ENCODE measurements at places on chromosomes 6 and 20.

DNA sequence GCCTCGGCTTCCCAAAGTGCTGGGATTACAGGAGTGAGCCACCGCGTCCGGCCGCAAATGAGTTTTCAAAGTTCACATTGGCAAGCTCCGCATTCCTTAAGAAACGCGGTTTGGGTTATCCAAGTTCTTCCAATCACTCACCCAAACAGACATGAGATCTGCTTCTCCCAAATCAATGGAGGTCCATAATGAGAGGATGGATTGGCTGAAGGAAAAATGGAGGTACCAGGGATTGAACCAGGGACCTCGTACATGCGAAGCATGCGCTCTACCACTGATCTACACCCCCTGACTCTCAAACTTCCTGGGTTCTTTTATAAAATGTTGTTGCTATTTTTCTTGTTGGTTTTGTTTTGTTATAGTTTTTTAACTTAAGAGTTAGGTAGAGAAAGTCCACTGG, 170.0 kb downstream of the GPX5 start:
- DNase-seq, result no peak

GRCh38 chr6:113442040-113442439, 415.1 kb upstream of the MARCKS start:
- DNase-seq, result no peak

- DNase-seq, result no peak
Observed at GRCh38 chr6:25704001-25704400, 50.5 kb upstream of the SLC17A4 start.

DNA sequence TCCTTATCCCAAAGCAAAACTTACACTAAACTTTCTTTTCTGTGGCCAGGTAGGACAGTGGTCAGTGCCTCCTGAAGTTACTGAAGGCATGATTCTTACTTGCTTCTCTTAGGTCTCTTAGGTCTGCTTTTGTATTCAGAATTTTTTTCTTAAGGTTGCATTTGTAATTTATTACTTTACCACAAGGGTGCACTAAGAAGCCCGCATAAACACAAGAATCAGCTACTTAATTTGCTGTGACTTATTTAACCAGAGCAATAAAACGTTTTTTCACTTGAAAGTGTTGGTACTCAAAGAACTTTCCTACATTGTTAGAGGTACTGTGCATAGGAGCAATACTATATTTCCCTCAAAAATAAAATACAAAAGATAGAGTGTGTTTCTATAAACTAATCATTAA, 75.4 kb upstream of the LAMA2 start:
- DNase-seq, result no peak

DNA sequence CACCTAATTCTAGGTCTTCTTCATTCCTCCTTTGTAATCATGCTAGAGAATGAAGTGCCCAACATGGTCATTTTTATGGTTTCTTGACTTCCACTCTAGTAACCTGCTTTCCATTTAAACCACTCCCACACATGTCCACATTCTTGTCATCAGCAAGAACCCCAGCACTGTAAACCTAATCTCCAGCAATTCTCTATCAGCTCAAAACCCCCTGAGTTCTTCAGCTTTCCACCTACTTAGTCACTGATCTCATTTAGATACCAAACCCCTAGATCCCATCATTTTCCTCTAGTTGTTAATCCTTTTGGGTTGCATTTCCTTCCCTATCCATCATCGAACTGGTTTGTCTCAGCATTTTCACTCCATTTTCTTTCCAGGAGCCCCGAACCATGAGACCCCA, 49.7 kb downstream of the GOPC start:
- no peak for DNase-seq

- no peak for DNase-seq
Observed at GRCh38 chr20:63314015-63314471, 21.1 kb downstream of the COL20A1 start.

GRCh38 chr6:158892266-158892665, 73.1 kb upstream of the EZR start:
- no peak for DNase-seq

DNA sequence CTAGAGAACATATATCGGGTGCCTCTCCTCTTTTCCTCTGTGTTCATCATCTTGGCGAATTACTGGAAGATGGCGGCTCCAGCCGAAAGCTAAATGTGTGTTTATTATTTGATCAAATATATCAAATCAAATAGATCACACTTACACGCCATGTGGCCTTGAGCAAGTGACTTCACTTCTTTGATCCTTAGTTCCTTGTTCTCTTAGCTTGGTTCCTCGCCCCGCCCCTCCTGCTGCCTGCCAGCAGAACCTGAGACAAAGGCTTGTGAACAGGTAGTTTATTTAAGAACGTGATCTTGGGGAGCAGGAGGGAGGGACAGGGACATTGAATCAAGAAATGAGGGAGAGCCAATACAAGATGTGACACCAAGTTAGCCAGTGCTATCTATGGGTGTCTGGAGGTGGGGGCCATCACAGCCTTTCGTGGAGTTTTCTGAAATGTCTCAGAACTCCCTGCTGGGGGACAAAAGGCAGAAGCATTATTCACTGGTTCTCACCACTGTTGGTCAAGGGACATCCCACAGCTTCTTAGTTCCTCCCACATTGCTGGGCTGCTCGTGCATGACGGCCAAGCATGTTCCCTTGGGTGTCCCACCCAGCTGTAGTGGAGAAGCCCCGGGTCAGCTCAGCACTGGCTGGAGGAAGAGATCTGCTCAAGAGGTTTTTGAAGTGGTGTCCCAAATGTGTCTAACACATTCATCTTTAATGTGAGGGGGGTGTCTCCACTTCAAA, 44.9 kb upstream of the RNF24 start:
- DNase-seq, result peak; percentile 39

DNA sequence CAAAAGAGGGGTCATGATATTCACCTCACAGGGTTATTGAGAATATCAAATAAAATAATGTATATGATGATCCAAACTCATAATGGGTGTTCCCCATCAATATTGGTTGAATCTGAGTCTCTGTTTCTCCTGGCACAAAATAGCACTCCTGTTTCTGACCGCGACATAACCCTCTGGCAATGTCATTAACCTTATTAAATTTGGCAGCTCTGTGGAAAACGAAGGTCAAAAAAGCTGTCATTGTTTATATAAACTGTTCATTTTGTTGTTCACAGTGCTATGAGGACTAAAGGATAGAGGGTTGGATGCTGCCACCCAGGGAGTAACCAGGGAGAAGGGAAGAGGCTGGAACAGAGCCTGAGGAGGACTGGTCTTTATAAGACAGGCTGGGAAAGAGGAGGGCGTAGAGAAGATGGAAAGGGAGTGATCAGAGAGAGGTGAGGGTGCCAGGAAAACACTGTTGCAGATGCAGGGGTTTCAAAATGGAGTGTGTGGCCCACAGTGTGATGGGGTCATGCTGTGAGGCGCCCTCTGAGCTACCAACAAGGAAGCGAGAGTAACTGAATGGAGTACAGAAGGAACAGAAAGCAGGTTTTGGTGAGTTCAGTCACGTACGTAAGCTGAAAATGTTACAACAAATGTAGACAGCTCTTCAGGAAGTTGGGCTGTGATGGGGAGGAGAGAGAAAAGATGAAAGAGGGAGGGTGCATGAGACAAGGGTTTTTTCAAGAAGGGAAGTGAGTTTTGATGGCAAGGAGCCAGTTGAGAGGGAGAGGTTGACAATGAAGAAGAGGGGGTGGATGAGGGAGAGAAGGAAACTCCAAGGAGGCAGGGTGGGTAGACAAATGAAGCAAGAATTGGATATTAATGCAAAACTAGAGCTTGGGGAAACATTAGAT, 251.6 kb upstream of the TAB2 start:
- peak; percentile 5 for DNase-seq

DNA sequence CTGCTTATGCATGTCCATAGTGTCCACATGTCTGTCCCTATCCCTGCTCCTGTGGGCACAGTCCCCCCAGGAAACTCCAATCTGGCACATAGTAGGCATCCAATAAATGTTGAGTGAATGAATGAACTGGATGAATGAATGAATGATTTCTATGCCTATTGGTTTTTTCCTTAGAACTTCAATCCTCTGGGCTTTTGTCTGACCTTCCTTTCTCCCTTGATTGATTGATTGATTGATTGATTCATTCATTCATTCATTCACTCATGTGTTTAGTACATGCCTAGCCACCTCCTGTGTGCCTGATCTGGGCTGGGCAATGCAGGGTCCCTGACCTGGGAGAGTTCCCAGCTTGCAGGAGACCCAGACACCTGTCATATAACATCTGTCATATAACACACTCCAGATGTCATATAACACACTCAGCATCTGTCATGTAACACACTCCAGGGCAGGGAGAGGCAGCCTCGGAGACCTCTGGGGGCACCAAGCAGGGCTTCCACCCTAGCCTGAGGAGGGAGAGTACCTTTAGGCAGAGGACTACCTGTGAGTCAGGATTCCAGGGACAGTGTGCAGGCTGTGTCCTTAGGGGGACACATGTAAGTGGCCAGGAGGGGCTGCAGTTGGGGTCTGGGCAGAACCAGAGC, 17.9 kb downstream of the VSTM2L start:
- DNase-seq, result no peak

DNA sequence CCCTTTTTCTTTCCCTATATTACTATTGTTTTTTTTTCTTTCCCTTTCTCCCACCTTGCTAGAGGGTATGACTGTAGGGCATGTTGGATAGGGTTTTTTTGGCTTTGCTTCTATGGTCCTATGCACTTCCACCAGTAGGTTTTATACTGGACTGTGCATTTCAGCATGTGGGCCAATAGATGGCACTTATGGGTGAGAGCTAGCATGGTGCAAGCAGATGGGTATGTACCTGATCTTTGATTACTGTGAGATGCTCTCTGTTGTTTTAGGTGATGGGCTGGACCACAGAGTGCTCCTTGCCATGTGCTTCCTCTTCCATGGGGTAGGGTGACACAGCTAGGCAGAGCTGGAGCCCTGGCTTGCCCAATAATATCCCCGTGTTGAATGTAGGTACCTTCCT, 128.5 kb upstream of the CHD6 start:
- no peak for DNase-seq

- no peak for DNase-seq
Observed at GRCh38 chr6:44189257-44189656, 27.5 kb upstream of the MYMX start.

DNA sequence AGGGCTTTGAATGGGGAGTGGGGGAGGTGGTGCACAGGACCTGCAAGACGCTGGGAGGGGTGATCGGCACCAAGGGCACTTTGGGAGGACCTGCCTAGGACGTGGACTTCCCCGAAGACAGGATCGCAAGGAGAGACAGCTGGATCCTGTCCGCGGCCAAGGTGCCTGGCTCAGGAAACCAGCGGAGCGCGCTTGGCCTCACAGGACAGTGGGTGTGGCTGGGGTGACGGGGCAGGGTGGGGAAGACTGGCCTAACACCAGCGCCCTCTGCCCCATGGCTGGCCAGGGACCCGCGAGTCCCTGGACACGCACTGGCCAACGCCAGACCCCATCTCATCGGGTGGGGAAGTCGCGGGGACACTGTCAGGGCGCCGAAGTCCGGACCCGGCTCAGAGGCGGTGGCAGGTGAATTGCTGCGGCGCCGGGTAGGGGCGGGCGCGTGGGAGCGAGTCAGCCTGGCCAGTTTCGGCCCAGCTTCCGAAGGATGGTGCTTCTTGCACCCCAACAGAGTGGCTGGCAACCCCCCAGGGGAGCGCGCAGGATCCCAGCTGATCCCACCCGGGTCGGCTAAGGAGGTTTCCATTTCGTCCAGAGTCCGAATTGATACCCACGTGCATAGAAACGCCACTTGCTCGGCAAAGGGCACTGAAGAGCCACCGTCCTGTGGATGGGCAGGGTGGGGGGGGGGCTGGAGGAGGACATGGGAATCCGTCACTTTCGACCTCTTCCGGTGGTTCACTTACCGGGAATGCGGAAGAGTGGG, 785 bp upstream of the THBD start:
- no peak for DNase-seq

- no peak for DNase-seq
Observed at GRCh38 chr6:132122871-132123270, 171.7 kb upstream of the CCN2 start.

- DNase-seq, result peak; percentile 31
Observed at GRCh38 chr20:13613917-13614316, 24.8 kb downstream of the TASP1 start.

DNA sequence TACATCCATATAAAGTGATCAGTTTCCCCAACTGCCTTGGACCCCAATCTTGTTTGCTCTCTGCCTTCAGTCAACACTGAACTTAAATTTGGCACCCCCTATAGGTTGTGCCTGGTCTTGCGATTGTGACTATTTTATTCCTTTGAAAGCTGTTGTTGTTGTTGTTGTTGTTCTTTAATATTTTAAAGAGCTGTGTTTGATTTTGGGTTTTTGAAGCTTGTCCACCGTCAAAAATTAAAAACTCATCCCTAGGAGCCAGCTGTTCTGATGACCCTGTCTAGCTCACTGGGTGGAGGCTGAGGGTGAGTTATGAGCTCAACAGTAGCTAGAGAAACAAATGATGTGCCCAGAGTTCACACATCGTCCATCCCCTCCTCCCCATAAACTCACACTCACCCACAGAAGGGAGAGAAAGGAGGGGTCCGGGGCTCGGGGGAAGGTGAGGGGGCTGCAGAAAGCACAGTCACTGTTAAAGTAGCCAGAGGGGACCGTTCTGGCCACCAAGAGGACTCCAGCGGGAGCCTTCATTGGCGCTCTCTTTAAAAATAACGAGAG, 4.0 kb downstream of the SIM1 start:
- peak; percentile 30 for DNase-seq

DNA sequence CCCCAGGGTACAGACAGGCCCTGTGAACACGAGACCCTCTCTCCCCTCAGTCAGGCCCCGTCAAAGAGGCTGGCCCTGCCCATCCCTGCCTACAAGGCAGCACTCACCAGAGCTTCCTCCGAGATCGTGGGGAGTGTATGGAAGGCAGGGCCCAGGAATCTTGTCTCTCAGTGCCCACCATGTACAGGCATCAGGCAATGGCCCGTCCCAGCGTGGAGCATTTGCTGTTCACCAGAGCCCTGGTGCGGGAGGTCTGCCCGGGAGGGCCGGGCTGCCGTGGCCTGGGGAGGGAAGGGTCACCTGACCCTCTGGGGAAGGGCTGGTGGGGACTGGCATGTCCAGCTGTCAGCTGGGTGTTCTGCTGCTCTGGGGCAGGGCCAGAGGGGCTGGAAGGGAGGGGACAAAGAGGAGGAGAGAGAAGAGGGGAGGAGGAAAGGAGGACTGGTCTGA, at the start of gene IP6K3:
Gene IP6K3, minus strand, starts transcription at position 255 of the 450 bp plus-strand sequence. CDS start 11,429 bp downstream, outside the sequence.
- DNase-seq, result no peak

DNA sequence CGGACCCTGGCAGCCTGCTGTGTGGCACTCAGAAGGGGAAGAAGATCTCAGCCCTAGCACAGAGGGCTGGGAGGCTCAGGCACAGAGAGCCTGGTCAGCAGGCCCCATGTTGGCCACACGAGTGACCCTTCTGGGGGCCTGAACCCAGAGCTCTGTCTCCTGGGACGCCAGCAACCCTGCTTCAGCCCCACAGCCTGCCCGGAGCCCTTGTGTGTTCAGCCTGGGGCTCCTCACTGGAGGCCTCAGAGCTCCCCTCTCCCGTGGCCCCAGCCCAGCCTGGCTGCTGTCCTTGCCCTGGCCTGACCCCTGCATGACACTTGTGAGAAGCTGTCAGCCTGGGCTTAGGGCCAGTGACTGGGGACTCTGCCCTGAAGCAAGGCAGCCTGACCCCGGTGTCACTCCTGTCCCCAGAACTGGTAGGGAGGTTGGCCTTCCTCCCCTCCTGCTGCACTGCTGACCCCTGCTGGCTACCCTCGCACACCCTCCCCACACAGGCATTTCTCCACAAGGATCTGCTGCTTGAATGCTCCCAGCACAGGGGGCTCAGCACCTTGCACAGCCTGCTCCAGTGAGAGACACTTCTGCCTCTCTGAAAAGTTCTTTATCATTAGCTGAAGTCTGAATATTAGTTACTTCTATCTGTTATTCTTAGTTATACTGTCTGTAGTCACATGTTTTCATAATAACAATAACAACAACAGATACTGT, 15.4 kb upstream of the IP6K3 start:
- DNase-seq, result no peak

- peak; percentile 87 for DNase-seq
Observed at GRCh38 chr6:111709615-111710398, 104.1 kb upstream of the TRAF3IP2 start.
